ENCODE measurements at places on chromosomes 6 and 20.

DNA sequence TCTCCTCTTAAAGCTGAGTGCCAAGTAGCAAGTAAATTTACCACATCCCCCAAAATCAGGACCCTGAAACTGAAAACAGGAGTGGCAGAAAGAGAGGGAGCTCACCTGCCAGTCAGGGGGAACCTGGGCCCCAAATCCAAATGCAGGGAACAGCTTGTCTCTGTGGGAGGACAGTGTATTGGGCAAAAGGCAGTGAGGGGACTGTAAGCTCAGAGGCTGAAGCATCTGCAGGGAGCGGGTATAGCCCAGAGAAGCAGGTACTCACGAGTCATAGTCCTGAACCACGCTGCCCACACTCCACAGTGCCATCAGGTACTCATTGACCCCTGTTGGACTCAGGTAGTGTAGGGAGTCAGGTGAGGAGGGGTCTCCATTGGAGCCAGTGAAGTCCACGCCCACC lies 15.0 kb downstream of the SPAG4 start:
- no peak for DNase-seq
- H3K4me1 ChIP-seq, result no peaks in the 10 kb centered on the region
- H3K27me3 ChIP-seq, result no peaks in the 10 kb centered on the region
- no peak overlapping the region for H3K27ac ChIP-seq
- peaks cover 47% of the 10 kb centered on the region for H3K36me3 ChIP-seq

GRCh38 chr6:155968921-155969320 lies 513.3 kb upstream of the NOX3 start:
- H3K36me3 ChIP-seq, result no peaks in the 10 kb centered on the region
- H3K4me1 ChIP-seq, result no peaks in the 10 kb centered on the region
- H3K27ac ChIP-seq, result no peak overlapping the region
- no peak overlapping the region for H3K4me3 ChIP-seq

DNA sequence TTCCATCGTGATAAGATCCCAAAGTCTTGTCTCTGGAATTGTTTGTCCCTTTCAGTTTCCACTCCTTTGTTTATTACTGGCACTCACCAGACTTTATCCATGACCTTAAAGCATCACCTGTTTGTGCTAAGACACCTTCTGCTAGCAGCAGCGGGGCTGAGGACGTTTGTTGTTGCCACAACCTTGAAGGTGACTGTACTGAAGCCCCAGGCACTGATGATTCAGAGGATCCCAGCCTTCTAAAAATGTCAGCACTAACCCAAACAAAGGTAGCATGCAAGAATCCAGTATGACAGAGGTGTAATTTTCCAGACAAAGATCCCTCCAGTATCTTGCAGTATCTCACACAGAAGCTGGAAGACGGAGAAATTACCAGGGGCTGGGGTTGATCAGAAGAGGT lies 28.9 kb upstream of the SMIM8 start:
- no peak overlapping the region for H3K4me3 ChIP-seq
- no peaks in the 10 kb centered on the region for H3K4me1 ChIP-seq
- no peaks in the 10 kb centered on the region for H3K27me3 ChIP-seq
- no peak overlapping the region for H3K27ac ChIP-seq
- DNase-seq, result no peak
- H3K36me3 ChIP-seq, result no peaks in the 10 kb centered on the region

- H3K4me3 ChIP-seq, result no peak overlapping the region
- H3K27me3 ChIP-seq, result no peaks in the 10 kb centered on the region
- H3K4me1 ChIP-seq, result no peaks in the 10 kb centered on the region
- H3K36me3 ChIP-seq, result no peaks in the 10 kb centered on the region
- no peak overlapping the region for H3K27ac ChIP-seq
Measured at GRCh38 chr6:90168693-90169131, 127.9 kb downstream of the BACH2 start.

GRCh38 chr20:24148372-24148771 lies 159.8 kb upstream of the GGTLC1 start:
- H3K36me3 ChIP-seq, result no peaks in the 10 kb centered on the region
- no peaks in the 10 kb centered on the region for H3K27me3 ChIP-seq
- H3K27ac ChIP-seq, result no peak overlapping the region
- no peak for DNase-seq
- H3K4me3 ChIP-seq, result no peak overlapping the region
- H3K4me1 ChIP-seq, result no peaks in the 10 kb centered on the region

DNA sequence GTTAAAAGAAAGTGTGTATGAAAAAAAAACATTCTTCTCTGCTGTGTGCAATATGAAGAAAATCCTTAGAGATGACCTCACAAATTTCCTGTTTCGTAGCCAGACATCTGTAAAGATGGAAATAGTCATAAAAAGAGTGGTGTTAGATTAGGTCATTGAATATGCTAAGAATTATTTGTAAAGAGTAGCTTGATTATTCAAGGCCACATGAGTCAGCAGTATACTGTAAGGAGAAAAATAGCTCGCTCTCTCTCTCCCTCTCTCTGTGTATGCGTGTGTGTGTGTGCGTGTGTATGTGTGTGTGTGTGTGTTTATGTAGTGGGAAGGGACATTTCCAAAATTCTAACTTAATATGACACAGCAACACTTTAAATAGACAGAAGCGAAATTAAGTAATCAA lies 78.8 kb downstream of the PTCHD4 start:
- H3K4me3 ChIP-seq, result no peak overlapping the region
- DNase-seq, result no peak
- H3K27me3 ChIP-seq, result no peaks in the 10 kb centered on the region

DNA sequence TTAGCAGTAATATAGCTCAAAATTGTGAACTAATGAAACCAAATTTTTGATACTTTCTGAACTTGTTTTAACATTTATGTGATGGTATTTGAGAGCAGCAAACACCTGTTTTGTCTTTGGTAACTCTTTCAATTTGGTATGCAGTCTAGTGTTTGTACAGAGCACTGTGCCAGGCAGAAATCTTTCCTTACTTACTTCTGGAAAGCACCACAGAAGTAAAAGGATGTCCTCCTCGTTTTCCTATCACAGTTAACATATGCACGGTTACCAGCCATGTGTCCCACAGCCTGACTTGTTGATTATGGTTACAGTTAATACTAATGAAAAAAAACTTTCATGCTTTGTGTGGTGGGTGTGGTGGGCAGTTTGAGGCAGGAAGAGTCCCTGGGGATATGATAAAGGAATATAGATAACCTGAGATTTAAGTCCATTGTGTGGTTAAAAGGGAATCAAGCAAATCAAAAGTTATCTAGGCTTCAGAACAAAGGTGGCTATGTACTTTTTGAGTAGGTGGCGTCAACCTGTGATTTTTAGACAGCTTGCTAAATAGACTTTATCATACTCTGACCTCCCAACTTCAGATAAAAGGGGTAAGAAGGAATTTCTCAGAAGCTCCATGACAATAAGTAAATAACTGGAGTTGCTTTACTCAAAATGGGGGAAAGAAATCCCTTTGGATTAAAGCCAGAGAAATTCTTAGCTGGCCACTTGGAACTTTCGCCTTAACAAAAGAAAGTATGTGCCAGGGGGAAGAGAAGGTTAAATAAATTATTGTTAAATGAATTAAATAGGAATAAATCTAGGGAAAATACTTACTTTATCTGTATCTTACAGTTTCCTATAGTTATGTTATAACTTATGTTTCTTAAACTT lies 20.1 kb upstream of the COL10A1 start:
- no peak overlapping the region for H3K27ac ChIP-seq
- H3K36me3 ChIP-seq, result no peaks in the 10 kb centered on the region
- no peaks in the 10 kb centered on the region for H3K27me3 ChIP-seq
- H3K4me1 ChIP-seq, result no peaks in the 10 kb centered on the region

- H3K36me3 ChIP-seq, result no peaks in the 10 kb centered on the region
- DNase-seq, result no peak
- H3K27me3 ChIP-seq, result no peaks in the 10 kb centered on the region
Measured at GRCh38 chr20:59062081-59062480, 19.5 kb upstream of the PRELID3B start.

DNA sequence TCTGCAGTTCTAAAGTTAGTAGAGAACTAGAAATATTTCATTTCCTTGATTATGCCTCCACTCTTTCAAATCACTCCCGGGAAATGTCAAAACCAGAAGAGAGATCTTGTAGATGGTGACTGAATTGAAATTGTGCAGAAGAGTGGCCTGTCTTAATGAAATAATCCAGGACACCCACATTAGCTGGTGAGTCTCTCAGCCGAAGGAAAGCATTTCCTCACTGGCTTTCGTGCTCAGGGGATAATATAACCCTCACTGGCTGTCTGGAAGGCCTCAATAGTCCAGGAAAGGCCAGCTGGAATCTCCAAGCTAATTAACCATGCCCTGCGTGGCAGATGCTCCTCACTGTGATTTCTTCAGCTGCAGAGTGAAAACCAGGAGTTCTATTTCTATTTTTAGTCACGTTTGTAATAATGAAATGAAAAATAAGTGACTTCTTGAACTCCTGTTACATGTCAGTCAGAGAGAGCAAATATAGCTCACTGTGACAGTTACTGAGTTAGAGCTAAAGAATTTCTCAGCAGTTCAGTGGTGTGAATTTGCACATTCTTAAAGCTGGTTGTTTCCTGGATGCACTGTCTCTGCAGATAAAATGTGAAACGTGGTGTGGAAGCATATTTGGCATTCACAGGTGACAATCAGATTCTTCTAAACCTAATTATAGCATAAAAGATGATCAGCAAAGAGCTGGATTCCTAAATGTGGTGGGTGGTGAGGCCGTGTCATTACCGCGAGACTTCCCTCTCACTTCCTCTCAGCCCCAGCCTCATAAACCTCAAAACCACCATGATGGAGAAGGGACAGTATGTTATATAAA lies 211.7 kb downstream of the LMBRD1 start:
- H3K27me3 ChIP-seq, result no peaks in the 10 kb centered on the region
- no peaks in the 10 kb centered on the region for H3K36me3 ChIP-seq
- no peaks in the 10 kb centered on the region for H3K4me1 ChIP-seq
- H3K4me3 ChIP-seq, result no peak overlapping the region
- no peak for DNase-seq

- DNase-seq, result no peak
- peak overlapping the region; percentile 75 for H3K27ac ChIP-seq
- H3K4me1 ChIP-seq, result peaks cover 52% of the 10 kb centered on the region
- no peak overlapping the region for H3K4me3 ChIP-seq
Measured at GRCh38 chr20:48683467-48684175, 144.2 kb downstream of the PREX1 start.

GRCh38 chr20:1955217-1955616 lies 38.6 kb downstream of the PDYN start:
- H3K27ac ChIP-seq, result no peak overlapping the region
- H3K27me3 ChIP-seq, result peaks cover 3% of the 10 kb centered on the region
- no peak overlapping the region for H3K4me3 ChIP-seq
- no peak for DNase-seq

- H3K27me3 ChIP-seq, result no peaks in the 10 kb centered on the region
- H3K36me3 ChIP-seq, result no peaks in the 10 kb centered on the region
- no peak overlapping the region for H3K4me3 ChIP-seq
- no peak for DNase-seq
- H3K4me1 ChIP-seq, result no peaks in the 10 kb centered on the region
- H3K27ac ChIP-seq, result no peak overlapping the region
Measured at GRCh38 chr6:43391440-43392031, 22.1 kb upstream of the ZNF318 start.

GRCh38 chr6:162074641-162075275 lies 652.8 kb downstream of the PRKN start:
- H3K27ac ChIP-seq, result no peak overlapping the region
- no peaks in the 10 kb centered on the region for H3K27me3 ChIP-seq
- H3K4me1 ChIP-seq, result no peaks in the 10 kb centered on the region
- no peaks in the 10 kb centered on the region for H3K36me3 ChIP-seq
- H3K4me3 ChIP-seq, result no peak overlapping the region

GRCh38 chr6:159761129-159761872 lies 544 bp upstream of the ACAT2 start:
- peak; percentile 9 for DNase-seq
- peaks cover 4% of the 10 kb centered on the region for H3K36me3 ChIP-seq
- H3K27me3 ChIP-seq, result no peaks in the 10 kb centered on the region
- peak overlapping the region; percentile 53 for H3K4me3 ChIP-seq
- H3K4me1 ChIP-seq, result peaks cover 22% of the 10 kb centered on the region
- peak overlapping the region; percentile 95 for H3K27ac ChIP-seq

DNA sequence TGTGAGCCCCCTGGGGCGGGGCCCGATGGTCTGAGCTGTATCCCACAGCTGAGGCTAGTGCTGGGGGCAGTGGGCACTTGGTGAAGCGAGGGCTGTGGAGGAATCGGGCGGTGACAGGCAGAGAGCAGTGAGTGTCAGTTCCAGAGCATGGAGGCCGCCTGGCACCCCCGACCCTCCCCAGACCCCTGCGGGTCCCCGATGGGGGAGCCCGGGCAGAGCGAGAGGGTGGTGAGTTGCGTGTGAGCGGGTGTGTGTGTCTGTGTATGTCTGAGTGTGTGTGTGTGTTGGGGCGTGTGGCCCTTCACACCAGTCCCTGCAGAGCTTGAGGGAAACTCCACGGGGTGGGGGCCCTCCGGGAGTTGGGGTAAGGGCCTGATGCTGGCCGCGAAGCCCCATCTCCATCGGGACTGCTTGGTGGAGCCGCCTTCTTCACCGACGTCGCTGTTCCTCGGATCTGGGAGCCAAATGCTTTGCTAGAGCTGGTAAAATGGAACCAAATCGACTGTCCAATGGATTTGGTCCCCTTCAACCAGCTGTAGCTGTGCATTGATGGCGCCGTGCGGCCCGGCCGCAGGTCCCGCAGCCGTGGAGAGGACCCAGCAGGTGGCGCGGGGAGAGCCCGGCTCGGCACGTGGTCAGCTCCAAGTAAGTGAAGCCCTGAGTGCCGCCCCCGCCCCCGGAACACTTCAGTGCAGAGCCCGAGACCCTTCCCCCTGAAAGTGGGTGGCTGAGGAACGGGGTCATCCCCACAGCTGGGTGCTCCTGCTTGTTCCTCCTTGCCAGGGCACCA lies 77.7 kb upstream of the SLCO4A1 start:
- H3K4me3 ChIP-seq, result no peak overlapping the region
- no peaks in the 10 kb centered on the region for H3K36me3 ChIP-seq
- H3K27ac ChIP-seq, result no peak overlapping the region
- no peak for DNase-seq

DNA sequence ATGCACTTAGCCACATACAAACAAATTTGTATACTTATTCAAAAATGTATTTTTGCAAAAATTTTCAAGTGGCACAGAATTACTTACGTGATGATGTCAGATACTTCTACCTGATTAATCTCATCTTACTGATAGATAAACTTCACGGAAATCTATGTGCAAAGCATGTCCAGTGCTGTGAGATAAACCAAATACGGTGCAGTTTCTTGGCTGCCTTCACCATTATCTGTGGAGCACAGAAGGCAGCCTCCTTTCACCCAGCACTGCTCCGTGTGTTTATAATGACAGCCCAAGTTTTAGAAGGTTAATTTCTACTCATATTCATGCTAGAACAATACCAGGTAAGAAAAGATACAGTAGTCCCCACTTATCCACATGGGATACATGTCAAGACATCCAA lies 59.0 kb upstream of the PDE10A start:
- no peaks in the 10 kb centered on the region for H3K27me3 ChIP-seq
- H3K36me3 ChIP-seq, result no peaks in the 10 kb centered on the region
- H3K27ac ChIP-seq, result no peak overlapping the region
- DNase-seq, result no peak

GRCh38 chr6:56050530-56051201 lies 175.3 kb upstream of the BMP5 start:
- no peak overlapping the region for H3K27ac ChIP-seq
- H3K4me1 ChIP-seq, result no peaks in the 10 kb centered on the region
- no peaks in the 10 kb centered on the region for H3K36me3 ChIP-seq
- no peak overlapping the region for H3K4me3 ChIP-seq
